ENCODE measurements at places on chromosomes 11 and 22.

DNA sequence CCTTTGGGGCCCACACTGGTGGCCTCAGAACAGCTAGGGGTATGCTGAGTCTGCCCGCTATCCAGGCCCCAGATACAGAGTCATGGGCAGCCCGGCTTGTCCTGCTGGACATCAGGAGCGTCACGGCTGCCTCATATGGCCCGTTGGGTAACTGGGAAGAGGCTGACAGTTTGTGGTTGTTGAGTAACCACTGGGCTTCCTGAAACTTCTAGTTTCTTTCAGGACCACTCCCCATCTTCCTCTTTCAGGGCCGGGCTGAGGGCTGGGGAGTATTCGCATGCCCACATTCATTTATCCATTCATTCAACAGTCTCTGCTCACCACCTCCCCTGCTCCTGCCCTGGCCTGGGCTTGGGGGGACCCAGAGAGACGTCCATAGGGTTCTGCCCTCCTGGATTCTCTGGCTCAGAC lies 13.4 kb upstream of the P2RY2 start:
- DNase-seq, result peak; percentile 76

GRCh38 chr22:40449676-40450035 lies 79.3 kb downstream of the SGSM3 start:
- no peak for DNase-seq

DNA sequence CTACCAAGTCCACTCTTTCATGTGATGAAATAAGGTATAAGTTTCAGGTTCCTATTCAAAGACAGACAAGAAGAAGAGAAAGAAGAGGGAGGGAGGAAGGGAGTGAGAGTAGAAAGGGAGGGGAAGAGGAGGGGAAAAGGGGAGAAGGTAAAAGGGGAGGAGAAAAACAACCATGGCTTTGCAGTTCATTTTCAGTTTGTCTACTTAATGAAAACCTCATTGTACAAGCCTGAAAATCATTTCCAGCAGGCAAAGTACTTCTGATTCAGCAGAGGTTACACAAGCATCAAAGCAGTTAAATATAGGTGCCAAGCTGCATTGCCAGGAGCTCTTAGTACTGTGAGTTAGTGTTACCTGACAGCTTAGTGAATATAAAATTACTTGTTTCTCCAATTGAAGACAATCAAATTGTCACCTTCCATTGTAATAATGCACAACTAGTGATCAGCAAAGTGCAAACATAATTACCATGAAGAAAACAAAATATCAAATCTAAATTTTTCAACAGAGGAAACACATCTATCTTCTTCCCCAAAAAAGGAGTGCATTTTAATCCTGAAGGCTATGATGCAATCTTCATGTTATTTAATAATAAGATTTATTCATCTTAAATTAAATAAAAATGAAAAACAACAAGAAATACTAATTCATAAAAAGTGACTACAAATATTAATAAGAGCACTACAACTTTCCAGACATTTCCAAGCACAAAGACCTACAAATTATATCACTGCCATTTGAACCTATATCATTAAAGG lies 8.2 kb downstream of the SOX6 start:
- DNase-seq, result no peak

DNA sequence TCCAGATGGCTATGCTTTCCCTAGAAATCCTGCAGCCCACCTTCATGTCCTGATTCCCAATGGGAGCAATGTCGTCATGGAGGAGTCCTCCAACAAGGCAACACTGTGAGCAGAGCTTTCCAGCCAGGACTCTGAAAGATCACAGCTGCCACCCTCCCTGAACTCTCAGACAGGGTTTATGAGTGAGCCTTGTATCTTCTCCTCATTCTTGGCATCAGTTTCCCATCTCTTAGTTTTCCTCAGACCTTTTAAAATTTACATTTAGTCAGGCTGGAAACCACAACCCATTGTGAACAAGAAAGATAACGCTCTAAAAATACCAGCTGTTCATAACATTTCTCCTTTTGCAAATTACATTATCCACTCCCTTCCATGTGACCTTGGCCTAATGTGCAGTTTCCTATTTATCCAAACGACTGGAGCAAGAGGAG lies 15.6 kb upstream of the LYVE1 start:
- DNase-seq, result no peak

GRCh38 chr11:16606784-16607674 lies 131.4 kb upstream of the C11orf58 start:
- peak; percentile 74 for DNase-seq

- no peak for DNase-seq
These were observed 3.7 kb downstream of the TST start for GRCh38 chr22:37015587-37015878.

DNA sequence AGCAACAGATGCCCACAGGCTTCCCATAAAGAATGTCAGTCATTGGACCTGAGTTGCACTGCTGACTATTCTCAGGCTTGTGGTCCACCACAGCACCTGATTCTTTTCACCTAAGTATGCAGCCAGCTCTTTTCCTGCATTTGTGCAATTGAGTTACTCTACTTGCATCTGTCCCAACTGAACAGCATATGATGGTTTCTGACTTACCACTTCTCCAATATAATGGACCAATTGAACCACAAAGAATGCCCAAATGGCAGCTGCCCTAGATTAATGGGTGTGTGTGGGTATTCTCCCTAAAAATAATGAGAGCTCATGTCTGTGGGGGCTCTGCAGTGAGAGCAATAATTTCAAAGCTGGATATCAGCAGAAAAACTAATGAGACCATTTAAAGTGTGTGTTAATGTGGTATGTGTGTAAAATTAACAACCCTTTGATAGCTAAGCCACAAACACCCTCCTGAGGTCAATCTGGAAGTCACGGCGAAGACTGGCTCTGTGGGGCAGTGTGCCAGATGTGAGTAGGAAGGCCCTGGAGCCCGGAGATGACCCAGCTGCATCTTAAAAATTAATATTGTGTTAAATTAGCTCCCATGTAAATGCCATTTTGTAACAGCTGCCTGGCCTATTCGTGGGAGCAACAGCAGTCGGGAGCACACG lies 43.8 kb downstream of the SC5D start:
- DNase-seq, result no peak

- DNase-seq, result no peak
These were observed 66.7 kb downstream of the EFCAB6 start for GRCh38 chr22:43745411-43745770.

GRCh38 chr11:71418643-71419042 lies 29.6 kb downstream of the DHCR7 start:
- no peak for DNase-seq

- DNase-seq, result no peak
These were observed 183.2 kb upstream of the SESN3 start for GRCh38 chr11:95414217-95414616.

DNA sequence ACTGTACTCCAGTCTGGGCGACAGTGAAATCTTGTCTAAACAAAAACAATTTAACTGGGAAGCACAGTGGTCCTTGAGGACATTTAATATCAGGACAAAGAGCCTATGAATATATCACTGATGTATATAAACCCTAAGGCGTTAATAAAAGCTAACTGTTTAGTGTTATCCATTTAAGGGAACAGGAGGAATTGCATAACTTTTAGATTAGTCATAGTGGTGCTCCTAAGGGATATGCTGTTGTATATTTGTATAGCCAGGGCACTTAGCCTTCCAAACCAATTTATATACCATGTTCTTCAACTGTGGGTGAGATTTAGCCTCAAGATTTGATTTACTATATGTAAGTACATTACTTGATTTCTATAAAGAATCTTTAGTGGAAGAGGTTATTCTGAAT lies 3.0 kb upstream of the CHEK1 start:
- no peak for DNase-seq

DNA sequence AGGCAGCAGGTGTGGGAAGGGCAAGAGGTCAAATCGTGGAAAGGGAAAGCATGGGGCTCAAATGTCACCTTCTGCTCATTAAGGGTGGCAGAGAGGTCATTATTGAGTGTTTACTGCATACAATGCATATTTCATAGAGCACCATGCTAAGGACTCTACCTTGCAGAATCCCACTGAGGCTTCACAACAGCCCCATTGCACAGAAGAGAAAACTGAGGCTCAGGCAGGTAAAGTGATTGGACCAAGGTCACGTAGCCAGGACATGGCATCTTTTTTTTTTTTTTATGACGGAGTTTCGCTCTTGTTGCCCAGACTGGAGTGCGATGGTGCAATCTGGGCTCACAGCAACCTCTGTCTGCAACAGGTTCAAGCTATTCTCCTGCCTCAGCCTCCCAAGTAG lies 7.8 kb downstream of the FLRT1 start:
- no peak for DNase-seq

Data from Right ventricle myocardium superior (tissue), 1 donor.